Stimulated activated CD4-positive, alpha-beta T cell treated with anti-CD3 and anti-CD28 coated beads, Interleukin-12 subunit alpha, Interleukin-12 subunit beta, amount 100 ng/mL, for 48 hours (primary cell): ENCODE measurements at places on chromosomes 12 and 14.

- DNase-seq: no peak
These were observed 77.8 kb downstream of the FERMT2 start for GRCh38 chr14:52873065-52873464.

DNA sequence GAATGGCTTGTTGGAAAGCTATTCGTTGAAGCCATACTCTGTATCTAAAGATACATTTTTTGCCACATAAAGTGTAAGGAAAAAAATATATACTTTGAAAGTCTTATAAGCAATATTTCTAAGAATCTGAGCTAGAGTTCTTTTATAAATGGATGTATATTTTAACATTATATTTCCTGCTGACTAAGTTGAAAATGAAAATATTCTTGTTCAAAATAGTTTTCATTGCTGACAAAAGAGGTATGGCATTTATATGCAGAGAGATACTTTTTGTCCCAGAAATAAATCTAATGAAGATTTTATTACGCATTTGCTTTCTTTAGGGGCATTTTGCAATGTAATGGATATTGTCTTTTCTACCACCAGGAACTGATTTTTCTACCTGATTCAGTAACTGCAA is 834.9 kb downstream of the LRFN5 start:
- no peak for DNase-seq

GRCh38 chr12:29048787-29049186 is 100.3 kb upstream of the FAR2 start:
- DNase-seq: no peak

- no peak for DNase-seq
These were observed 190.9 kb downstream of the ETV6 start for GRCh38 chr12:11840366-11840765.

- DNase-seq: no peak
These were observed 20.1 kb downstream of the APOBEC1 start for GRCh38 chr12:7645395-7646177.

DNA sequence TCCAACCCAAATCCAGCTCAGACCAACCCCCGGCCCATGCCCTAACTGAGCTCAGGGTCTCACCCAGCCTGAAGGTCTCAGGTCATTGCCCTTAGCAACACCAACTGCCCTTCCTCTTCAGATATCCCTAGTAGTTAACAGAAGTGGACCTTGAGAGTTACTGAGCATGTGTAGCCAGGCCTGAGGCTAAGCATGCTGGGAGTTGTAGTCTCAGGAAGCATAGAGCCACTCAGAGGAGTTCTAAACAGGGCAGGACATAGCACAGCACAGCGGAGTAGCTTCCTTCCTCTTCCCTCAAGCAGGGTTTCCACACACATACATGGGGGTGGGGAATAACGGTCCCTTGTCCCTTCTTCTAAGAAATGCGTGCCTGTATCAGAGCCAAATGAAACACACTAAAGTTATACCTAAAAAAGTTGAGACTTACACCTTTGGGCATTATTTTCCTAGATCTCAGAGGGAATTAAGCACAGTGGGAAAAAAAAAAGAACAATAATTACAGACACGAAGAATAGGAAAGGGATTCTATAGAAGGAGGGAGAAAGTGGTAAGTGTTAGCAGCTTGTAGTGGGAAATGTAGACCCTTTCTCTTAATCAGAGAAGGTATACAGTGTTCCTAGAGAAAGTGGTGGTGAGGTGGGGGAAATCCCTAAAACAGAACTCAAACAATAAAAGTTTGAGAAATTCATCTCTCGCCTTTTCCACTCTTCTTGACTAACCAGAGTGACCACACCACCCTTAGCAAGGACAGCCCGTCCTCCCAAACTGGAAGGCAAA is 4.4 kb downstream of the KMT2D start:
- no peak for DNase-seq

GRCh38 chr12:104852102-104852501 is 106.0 kb downstream of the SLC41A2 start:
- DNase-seq: no peak

DNA sequence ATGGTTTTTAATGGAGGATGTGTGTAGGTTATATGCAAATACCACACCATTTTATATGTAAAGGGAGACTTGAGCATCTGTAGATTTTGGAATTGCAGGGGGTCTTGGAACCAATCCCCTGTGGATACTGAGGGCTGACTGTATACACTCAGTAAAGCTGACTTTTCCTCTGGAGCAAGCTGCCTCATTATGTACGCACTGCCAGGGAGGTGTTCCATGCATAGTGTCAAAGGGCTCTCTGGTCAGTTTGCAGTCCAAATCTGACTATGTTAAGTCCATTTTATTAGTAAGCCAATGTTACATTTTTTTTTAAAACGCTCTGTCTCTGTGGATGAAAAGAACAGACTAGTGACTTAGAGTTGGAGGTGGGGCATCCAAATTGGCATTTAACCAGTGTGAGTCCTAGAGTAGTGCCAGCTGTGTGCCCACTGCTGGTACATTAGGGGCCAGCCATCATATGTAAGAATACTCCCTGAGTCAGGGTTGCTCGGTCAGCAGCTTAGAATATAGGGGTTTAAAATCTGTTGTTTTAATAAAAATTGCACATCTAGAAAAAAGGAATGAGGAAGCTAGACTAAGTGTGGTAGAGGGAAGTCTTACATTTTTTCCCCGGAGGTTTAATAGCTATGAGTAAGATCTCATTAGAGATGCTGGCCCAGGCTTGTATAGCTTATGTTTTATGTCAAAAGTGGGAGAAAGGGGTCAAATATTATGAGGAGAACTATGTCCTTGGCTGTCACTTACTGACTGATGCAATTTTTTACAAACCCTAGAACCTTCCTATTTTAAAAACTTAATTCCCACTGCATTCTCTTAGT is 87.0 kb downstream of the TESC start:
- no peak for DNase-seq

DNA sequence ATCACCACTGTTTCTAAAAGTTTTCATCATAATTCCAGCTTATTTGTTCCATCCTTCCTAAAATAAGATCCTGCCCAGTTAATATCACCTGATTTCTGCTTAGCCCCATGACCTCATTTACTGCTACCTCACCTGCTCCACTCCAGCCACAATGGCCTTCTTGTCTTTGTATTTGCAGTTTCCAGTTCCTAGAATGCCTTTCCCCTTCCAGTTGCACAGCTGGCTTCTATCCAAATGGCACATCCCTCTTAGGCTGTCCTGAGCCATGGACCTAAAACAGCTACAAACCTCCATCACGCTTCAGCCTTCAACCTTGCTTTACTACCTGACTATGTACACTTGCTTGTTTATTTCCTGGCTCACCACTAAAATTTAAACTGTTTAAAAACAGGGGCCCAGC is 6.5 kb upstream of the LGMN start:
- no peak for DNase-seq

- no peak for DNase-seq
These were observed 86.7 kb downstream of the CALM1 start for GRCh38 chr14:90483571-90483974.

DNA sequence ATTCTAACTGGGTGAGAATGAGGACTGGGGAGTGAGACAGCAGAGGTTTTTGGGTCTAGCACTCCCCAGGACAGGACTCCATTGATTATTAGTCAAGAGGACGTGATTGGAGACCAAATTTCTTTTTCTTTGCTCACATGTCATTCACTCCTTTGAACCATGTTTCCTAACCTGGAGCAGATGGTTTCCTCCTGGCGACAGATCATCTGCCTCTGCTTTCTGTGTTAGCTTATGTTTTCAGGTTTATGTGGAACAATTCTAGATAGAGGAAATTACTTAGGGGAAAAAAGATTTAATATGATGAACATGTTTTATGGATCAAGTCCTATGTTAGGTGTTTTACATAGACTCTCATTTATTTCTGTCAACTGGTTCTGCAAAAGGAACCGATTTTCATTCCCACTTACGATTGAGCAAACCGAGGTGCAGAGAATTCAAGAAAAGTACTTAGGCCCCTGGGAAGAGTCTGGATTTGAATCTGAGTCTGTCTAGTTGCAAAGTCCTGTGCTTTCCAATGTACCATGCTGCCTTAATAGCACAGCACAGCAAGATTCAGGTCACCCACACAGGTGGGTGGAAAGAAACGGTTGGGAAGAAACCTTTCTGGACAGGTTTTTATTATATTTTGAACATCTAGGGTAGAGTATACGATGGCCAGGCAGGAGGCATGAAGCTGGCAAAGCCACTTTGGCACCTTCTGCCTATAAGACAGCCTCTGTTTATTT is 30.8 kb downstream of the SMOC1 start:
- DNase-seq: no peak

- DNase-seq: no peak
These were observed 295.7 kb upstream of the PRKD1 start for GRCh38 chr14:30223385-30223785.

DNA sequence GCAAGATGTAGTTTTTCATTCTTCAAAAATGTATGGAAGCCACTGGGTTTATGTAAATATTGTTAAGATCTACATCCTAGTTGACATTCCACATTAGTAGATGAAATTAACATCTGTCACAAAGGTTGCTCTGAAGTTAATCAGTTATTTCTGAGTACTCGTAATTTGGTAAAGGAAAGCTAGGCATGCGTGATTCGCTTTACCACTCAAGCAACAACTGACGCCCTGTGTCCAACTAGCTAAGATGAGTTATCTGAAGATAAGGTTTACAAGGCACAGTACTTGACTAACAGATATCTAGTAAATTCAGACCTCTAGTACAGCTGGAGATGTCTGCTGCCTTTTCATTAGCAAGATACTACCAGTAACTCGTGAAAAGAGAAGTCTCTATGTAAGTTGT is 14.1 kb downstream of the PRKD1 start:
- DNase-seq: no peak

GRCh38 chr14:83164016-83164415 is 1630.4 kb upstream of the SEL1L start:
- no peak for DNase-seq

DNA sequence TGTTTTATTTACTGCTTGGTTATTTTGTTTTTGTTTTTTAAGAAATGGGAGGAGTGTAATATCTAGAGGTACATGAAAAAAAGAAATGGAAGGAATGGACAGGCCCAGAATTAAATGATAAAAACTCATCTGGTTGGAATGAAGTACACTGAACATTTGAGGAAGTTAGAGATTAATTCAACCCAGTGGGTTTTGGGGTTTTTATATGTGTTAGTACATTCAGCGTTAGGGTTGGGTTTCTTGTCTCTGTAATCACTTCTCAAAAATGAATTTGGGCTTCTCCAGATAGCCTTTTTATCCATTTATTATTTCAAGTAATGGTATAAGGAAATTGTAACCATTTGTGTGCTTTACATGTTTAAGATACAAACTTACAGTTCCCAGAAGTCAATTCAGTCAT is 19.5 kb upstream of the NUP107 start:
- no peak for DNase-seq

DNA sequence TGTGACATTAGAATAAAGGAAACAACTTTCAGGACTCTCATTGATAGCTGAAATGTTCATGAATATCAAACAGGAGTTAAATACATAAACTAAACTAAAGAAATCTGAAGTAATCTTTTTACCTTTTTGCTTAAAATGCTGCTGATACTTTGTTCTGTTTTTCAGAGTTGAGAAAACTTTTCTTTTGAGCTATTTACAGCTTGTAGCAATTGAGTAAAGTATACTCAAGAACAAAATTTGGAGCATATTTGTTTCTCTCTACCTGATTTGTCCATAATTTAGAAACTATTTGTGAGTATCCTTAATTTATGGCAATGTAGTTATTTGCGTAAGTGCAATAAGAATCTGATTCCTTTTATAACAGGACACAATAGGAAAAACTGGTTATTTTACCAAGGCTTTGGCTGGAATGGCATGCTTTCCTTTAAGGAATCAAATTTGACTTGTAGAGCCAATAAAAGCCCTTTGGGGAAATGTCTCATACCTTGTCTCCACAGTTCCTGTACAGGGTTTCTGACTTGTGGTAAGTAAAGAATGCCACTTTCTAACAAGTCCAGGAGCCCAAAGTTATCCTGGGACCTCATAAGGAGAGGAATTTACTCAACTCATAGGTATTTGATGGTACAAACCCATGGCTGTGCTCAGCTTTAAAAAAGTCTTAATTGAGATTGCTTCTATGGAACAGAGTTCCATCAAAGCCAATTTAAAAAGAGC is 195.7 kb downstream of the TMEM117 start:
- no peak for DNase-seq

DNA sequence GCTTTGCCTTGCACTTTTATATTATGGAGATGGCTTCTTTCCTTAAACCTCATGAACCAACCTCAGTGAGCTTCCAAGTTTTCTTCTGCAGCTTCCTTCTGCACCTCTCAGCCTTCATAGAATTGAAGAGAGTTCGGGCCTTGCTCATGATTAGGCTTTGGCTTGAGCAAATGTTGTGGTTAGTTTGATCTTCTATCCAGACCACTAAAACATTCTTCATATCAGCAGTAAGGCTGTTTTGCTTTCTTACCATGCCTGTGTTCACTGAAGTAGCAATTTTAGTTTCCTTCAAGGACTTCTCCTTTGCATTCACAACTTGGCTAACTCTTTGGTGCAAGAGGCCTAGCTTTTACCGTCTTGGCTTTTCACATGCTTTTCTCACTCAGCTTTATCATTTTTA is 125.4 kb downstream of the SNAPC1 start:
- no peak for DNase-seq

GRCh38 chr12:131135311-131135785 is 181.6 kb downstream of the ADGRD1 start:
- DNase-seq: no peak

- no peak for DNase-seq
These were observed 80.3 kb downstream of the ESRRB start for GRCh38 chr14:76456200-76456599.

GRCh38 chr14:67833403-67833802 is 13.8 kb downstream of the RAD51B start:
- no peak for DNase-seq

DNA sequence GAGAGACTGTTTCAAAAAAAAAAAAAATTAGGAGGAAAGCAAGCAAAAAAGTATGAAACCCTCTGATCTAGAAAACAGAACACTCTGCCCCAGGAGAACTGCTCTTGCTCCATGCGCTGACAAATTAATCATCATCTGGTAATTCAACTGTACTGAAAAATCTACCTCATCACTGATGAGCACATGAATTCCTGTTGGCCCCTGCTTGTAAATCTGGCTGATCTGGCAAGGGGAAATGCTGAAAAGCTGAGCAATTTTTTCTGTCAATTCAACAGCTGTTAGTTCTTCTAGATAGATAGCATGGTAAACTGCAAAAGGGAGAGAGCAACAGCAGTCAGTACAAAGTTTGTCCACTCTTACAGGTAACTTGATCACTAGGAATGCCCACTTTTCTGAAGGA is 15.2 kb upstream of the CSRNP2 start:
- DNase-seq: no peak
